Upper lobe of right lung (tissue), 1 donor: ENCODE measurements at places on chromosomes 2 and 18. TPM values are rescaled to one million over a fixed set of nuclear protein-coding genes. Genes with fewer than 3 reads are reported as not detected.

HAAO gene
- 6.4 TPM for total RNA-seq

GRCh38 chr2:216144372-216144771, 35.2 kb downstream of the XRCC5 start:
- DNase-seq, result no peak

- DNase-seq, result no peak
These were observed 63.2 kb downstream of the CCDC74A start for GRCh38 chr2:131590896-131591295.

GRCh38 chr18:58803978-58804377, 60.7 kb upstream of the ZNF532 start:
- no peak for DNase-seq
